ENCODE measurements at places on chromosomes 16 and 17.

DNA sequence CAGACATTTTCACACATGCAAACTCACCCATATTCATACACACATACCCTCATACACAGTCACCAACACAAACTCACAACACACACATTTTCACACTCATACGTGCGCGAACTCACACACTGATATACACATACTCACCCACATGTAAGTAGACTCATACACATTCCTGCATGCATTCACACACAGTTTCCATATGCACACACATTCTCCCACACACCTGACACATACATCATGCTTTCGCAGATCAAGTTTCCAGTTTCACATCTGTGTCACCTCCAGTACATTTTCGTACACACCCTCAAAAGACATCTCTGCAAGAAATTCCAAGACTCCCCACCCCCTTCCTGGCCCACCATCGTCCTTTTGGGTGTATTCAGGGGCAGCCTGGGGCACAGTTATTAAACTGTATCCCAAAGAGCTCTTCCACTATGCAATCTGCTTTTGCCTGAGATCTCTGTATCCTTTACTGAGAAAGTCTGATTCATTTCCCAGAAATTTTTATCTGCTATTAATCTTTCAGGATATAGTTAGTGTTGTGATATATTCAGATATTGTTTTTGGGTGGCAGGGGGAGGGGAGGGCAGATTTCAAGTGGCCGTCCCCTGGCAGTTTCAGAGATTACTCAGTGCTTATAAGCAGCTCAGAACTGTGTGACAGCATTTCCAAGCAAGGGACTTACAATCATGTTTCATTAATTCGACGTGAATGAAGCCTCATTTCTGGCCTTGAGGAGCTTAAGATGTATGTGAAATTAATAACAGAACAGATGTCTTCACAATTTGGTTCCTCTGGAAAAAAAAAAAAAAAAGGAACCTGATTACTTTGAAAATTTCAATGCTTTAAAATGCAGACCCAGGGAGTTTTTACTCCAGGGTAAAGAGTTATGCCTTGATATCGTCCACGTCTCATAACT, 35.3 kb upstream of the MMP2 start:
- DNase-seq = no peak

- DNase-seq = peak; percentile 43
These were observed 5.7 kb downstream of the GRN start for GRCh38 chr17:44350733-44351226.

GRCh38 chr16:31428279-31428597, at the start of gene COX6A2:
Gene COX6A2 (minus strand): TSS chr16:31428360. CDS start chr16:31428325, 35 bp downstream.
- DNase-seq = no peak

GRCh38 chr16:11632455-11632939, 35.8 kb upstream of the SNN start:
- peak; percentile 82 for DNase-seq

Data from AG10803 (cell line).